ENCODE measurements at places on chromosomes 16 and 17.
A peak's percentile ranks its signal among the peaks of the same experiment; 100 is the strongest.

- H3K4me1 ChIP-seq: peaks cover 5% of the 10 kb centered on the region
- H3K27ac ChIP-seq: peak overlapping the region; percentile 54
- no peaks in the 10 kb centered on the region for H3K27me3 ChIP-seq
- H3K36me3 ChIP-seq: no peaks in the 10 kb centered on the region
Measured at GRCh38 chr17:81400996-81401722, 5.9 kb downstream of the BAHCC1 start.

DNA sequence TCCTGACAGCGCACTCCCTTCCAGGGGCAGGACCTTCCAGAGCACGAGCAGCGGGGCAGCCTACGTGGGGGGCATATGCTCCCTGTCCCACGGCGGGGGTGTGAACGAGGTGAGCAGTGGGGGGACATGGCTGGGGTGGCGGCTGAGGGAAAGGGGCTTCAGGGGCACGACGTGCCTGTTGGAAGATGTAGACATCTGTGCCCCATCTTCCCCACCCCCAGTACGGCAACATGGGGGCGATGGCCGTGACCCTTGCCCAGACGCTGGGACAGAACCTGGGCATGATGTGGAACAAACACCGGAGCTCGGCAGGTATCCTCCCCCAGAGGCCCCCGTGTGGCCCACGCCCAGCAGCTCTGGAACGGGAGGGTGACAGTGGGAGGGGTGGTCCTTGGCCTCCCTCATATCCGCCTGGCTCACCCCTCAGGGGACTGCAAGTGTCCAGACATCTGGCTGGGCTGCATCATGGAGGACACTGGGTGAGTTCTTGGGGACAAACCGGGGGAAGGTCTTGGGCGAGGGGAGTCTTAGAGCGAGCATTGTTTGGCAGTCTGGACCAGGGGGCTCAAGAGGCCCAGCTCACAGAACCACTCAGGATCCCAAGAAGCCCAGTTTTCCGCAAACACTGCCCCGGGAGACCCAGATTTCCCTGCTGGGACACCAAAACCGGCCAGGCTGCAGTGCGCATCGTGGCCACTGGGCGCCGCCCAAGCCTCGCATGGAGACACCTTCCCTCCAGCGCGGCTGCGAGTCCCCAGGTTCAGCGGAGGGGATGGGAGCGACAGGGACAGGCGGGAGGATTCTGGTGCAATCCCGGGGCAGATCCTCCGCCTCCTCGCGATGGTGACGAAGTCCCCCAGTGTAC is 15.7 kb downstream of the ADAM11 start:
- peaks cover 8% of the 10 kb centered on the region for H3K4me1 ChIP-seq
- peak overlapping the region; percentile 81 for H3K4me3 ChIP-seq
- no peaks in the 10 kb centered on the region for H3K27me3 ChIP-seq
- no peak overlapping the region for H3K27ac ChIP-seq

DNA sequence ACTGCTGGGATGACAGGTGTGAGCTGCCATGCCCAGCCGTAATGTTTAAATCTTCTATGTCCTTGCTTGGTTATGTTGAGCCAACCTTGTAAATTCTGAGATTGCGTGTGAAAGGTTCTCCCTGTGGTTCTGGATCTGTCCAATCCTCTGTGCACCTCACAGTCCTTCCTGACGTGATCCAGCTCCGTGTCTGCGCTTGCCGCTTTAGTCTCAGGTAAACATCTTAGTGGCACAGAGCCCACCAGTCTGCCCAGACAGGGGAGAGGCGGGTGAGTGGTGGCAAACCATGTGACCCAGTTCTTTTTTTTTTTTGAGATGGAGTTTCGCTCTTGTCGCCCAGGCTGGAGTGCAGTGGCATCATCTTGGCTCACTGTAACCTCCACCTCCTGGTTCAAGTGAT is 13.9 kb downstream of the SLC25A10 start:
- H3K4me3 ChIP-seq: no peak overlapping the region
- no peak overlapping the region for H3K27ac ChIP-seq
- no peaks in the 10 kb centered on the region for H3K36me3 ChIP-seq
- no peaks in the 10 kb centered on the region for H3K27me3 ChIP-seq

- no peak overlapping the region for H3K27ac ChIP-seq
- peaks cover 24% of the 10 kb centered on the region for H3K36me3 ChIP-seq
- H3K27me3 ChIP-seq: no peaks in the 10 kb centered on the region
- DNase-seq: peak; percentile 91
- no peak overlapping the region for H3K4me3 ChIP-seq
Measured at GRCh38 chr16:87856791-87857228, 12.5 kb downstream of the SLC7A5 start.

- no peak overlapping the region for H3K27ac ChIP-seq
- H3K27me3 ChIP-seq: no peaks in the 10 kb centered on the region
- DNase-seq: no peak
- no peak overlapping the region for H3K4me3 ChIP-seq
- no peaks in the 10 kb centered on the region for H3K4me1 ChIP-seq
Measured at GRCh38 chr17:2695961-2696760, 15.4 kb downstream of the CLUH start.

- H3K4me3 ChIP-seq: no peak overlapping the region
- no peak overlapping the region for H3K27ac ChIP-seq
- DNase-seq: no peak
- H3K27me3 ChIP-seq: no peaks in the 10 kb centered on the region
Measured at GRCh38 chr17:21177854-21178600, 35.9 kb downstream of the TMEM11 start.

- H3K27ac ChIP-seq: no peak overlapping the region
- no peak for DNase-seq
- no peaks in the 10 kb centered on the region for H3K4me1 ChIP-seq
Measured at GRCh38 chr17:55911186-55911585, 160.3 kb downstream of the PCTP start.

GRCh38 chr16:11806721-11807120 is 9.7 kb upstream of the ZC3H7A start:
- H3K27ac ChIP-seq: no peak overlapping the region
- DNase-seq: no peak
- peaks cover 7% of the 10 kb centered on the region for H3K4me1 ChIP-seq
- H3K4me3 ChIP-seq: no peak overlapping the region

GRCh38 chr17:82213251-82214011 is 789 bp upstream of the CCDC57 start:
- H3K27ac ChIP-seq: no peak overlapping the region
- peak overlapping the region; percentile 70 for H3K4me3 ChIP-seq
- peaks cover 29% of the 10 kb centered on the region for H3K4me1 ChIP-seq
- no peak for DNase-seq
- no peaks in the 10 kb centered on the region for H3K27me3 ChIP-seq
- H3K36me3 ChIP-seq: no peaks in the 10 kb centered on the region

- DNase-seq: no peak
- no peak overlapping the region for H3K4me3 ChIP-seq
- 0 out of 2 replicates have a peak overlapping the region, but pooled peaks have one; percentile 91 for H3K27ac ChIP-seq
- H3K27me3 ChIP-seq: no peaks in the 10 kb centered on the region
Measured at GRCh38 chr16:70402916-70403659, 35.8 kb downstream of the ST3GAL2 start.

DNA sequence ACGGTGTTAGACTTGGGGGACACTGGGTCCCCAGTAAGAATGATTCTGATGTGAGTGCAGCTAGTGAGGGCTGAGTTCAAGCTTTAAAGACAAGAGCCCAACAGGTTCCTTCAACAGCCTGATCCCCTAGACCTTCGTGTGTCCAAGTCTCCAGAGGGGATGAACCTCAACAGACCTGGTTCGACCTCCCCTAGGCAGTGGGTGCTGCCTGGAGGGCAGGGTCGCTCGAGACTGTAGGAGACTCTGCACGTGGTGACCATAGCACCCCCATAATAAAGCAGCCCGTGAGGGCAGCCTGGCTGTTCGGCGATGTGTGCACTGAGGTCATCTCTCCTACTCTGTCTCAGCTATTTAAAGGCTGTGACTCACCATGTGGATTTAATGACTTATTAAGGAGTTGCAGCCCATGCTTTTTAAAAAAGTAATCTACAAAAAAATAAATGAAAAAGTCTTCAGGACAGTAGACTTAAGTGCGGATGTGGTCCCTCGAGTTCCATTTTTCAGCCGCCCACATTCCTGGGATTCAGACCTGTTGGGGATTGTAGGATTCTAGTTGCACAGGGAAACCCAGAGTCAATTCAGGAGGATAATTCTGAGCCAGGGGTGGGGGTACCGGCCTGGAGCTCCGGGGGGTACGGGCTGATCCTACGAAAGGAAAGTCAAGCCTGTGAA is 23.4 kb upstream of the METRNL start:
- no peaks in the 10 kb centered on the region for H3K36me3 ChIP-seq
- DNase-seq: peak; percentile 34
- no peak overlapping the region for H3K27ac ChIP-seq
- no peaks in the 10 kb centered on the region for H3K27me3 ChIP-seq
- no peak overlapping the region for H3K4me3 ChIP-seq
- peaks cover 14% of the 10 kb centered on the region for H3K4me1 ChIP-seq

DNA sequence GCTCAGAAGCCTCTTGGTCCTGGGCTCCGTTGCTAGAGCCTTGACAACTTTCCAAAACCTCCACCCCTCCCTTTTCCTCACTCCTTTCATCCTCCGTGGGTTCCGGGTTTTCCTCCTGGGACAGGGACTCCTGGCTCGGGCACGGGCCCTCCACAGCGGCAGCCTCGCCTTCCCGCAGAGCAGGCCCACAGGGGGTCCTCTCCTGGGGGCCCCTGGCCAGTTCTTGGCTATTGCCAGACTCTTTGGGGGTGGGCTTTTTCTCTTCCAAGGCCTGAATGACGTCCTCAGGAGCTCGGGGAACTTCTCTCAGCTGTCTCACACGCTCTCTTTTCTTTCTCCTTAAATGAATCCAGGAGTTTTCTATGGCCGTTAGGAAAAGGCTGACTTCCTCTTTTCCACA is 19.3 kb upstream of the MNT start:
- DNase-seq: no peak
- no peaks in the 10 kb centered on the region for H3K36me3 ChIP-seq
- no peak overlapping the region for H3K4me3 ChIP-seq

GRCh38 chr17:49887086-49887743 is 39.3 kb upstream of the TAC4 start:
- no peaks in the 10 kb centered on the region for H3K27me3 ChIP-seq
- no peaks in the 10 kb centered on the region for H3K36me3 ChIP-seq
- peak overlapping the region; percentile 88 for H3K27ac ChIP-seq
- DNase-seq: peak; percentile 97
- peak overlapping the region; percentile 29 for H3K4me3 ChIP-seq
- H3K4me1 ChIP-seq: peaks cover 66% of the 10 kb centered on the region

DNA sequence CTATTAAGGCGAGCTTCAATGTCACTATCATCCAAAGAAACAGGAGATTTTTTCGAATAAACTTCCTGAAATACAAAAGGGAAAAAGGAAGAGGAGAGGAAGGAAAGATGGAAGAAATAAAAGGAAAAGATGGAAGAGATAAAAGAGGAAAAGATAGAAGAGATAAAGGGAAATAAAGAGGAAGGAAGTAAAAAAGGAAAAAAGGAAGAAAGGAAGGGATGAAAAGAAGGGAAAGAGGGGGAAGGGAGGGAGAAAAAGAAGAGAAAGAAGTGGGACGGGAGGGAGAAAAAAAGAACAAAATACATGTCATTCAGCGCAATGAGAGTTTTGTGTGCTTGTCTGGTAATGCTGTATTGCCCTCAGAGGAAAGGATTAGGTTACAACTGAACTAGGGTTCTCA is 62.2 kb downstream of the CEP112 start:
- no peaks in the 10 kb centered on the region for H3K27me3 ChIP-seq
- no peak overlapping the region for H3K27ac ChIP-seq
- DNase-seq: no peak

- no peaks in the 10 kb centered on the region for H3K4me1 ChIP-seq
- DNase-seq: no peak
- no peaks in the 10 kb centered on the region for H3K27me3 ChIP-seq
- no peak overlapping the region for H3K27ac ChIP-seq
- no peak overlapping the region for H3K4me3 ChIP-seq
Measured at GRCh38 chr17:47803201-47803600, 18.4 kb downstream of the OSBPL7 start.

- no peak overlapping the region for H3K4me3 ChIP-seq
- H3K27me3 ChIP-seq: no peaks in the 10 kb centered on the region
- peaks cover 14% of the 10 kb centered on the region for H3K4me1 ChIP-seq
Measured at GRCh38 chr17:69176457-69176795, 34.7 kb upstream of the ABCA6 start.

DNA sequence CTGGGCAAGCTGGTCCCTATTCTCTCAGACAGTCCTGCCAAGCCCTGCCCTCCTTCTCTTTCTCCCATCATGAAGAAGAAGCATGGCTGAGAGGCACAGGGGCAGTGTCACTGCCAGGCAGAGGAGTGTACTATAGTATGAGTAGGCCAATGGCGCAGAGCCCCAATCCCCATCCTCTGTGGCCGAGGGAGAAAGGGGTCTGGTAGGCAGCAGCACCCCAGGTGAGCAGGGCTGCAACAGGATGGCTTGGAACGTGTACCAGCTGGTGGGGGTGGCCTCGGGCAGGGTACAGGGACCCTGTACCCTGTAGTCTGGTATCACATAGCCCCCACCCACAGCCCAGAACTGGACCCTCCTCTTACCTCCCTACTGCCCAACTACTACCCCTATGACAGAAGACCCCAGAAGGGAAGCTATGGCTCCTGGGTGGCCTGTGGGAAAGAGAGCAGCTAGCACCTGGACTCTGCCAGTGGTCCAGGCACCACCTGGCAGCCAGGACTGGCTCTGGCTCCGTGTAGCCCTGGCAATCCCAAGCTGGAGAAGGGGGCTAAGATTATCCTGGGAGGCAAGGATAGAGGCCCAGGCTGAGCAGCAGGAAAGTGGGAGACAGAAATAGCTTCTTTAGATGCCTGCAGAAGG is 4.4 kb downstream of the SMARCD2 start:
- DNase-seq: no peak
- no peaks in the 10 kb centered on the region for H3K27me3 ChIP-seq
- peaks cover 39% of the 10 kb centered on the region for H3K4me1 ChIP-seq
- H3K36me3 ChIP-seq: 0 out of 2 replicates have a peak, but pooled peaks cover 6% of the 10 kb centered on the region

DNA sequence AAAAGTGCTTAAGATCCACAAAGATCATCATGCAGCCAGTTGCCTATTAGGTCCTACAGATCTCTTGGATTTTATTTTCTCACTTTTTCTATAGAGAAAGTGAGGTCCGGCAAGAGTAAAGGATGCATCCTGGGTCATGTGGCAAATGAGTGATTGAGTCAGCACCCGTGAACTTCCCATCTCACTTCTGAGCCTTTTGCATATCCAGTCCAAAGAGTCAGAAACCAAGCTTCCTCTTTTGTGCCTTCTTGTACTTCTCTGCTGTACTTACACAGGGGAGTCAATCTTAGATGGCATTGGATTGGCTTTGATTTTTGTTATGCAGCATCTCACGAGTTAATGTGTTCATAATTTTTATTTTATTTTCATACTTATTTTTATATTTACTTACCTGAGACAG is 114.2 kb upstream of the IRX5 start:
- no peaks in the 10 kb centered on the region for H3K36me3 ChIP-seq
- no peaks in the 10 kb centered on the region for H3K4me1 ChIP-seq
- no peaks in the 10 kb centered on the region for H3K27me3 ChIP-seq
- no peak overlapping the region for H3K27ac ChIP-seq
- DNase-seq: no peak

- H3K27me3 ChIP-seq: no peaks in the 10 kb centered on the region
- no peak overlapping the region for H3K27ac ChIP-seq
- no peak for DNase-seq
- no peaks in the 10 kb centered on the region for H3K4me1 ChIP-seq
- H3K4me3 ChIP-seq: no peak overlapping the region
Measured at GRCh38 chr16:81366316-81366932, 51.7 kb downstream of the GAN start.

GRCh38 chr17:3796822-3797170 is 4.2 kb downstream of the ITGAE start:
- H3K4me3 ChIP-seq: no peak overlapping the region
- H3K4me1 ChIP-seq: peaks cover 4% of the 10 kb centered on the region
- H3K27ac ChIP-seq: no peak overlapping the region
- H3K27me3 ChIP-seq: no peaks in the 10 kb centered on the region

Measured in PC-9 (cell line).